GDM1 (cell line): ENCODE measurements at places on chromosomes 13 and 19.

DNA sequence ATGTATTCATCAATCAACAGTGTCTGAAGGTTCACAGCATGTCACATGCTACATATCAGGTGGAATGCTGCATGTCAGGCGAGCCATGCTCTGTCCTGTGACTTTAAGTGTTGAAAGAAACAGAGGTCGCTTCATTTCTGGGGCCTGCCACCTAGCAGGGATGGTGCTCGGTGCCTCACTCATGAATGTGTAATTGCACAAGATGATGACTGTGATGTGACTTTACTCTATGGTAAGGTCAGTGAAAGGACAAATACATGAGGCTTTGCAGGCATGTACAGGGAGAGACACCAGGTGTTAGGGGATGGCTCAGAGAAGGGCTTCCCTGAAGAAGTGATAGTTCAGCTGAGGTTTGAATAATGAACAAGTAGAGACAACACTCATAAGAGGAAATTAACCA, 66.7 kb downstream of the FRY start:
- no peak for DNase-seq

DNA sequence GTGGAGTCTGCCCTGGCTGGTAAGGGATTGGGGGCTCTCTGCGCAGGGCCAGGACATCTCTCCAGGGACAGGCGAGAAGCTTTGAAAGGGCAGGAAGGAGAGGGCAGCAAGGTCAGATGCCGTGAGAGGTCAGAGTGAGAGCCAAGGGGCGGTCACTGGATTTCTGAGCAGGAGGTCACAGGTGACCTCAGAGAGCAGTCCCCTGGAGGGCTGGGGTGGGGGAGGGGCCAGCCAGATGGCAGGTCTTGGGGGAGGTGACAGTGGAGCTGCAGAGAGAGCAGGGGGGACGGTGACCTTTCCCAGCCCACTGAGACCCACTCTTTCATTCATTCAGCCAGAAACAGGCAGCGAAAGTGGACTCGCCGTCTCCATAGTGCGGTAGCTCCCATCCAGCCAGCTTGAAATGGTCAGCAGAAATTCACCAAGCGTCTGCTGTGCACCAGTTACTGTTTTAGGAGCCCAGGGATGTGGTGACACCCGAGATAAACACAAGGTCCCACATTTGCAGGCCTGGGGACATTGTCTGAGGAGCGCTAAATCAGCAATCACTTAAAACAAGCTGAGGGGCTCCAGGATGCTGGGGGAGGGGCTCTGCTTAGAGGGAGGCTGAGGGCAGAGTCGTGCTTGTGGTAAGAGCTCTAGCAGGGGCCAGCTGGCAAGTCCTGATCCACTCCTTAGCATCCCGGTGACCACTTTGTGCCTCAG, 10.2 kb downstream of the CARM1 start:
- no peak for DNase-seq

DNA sequence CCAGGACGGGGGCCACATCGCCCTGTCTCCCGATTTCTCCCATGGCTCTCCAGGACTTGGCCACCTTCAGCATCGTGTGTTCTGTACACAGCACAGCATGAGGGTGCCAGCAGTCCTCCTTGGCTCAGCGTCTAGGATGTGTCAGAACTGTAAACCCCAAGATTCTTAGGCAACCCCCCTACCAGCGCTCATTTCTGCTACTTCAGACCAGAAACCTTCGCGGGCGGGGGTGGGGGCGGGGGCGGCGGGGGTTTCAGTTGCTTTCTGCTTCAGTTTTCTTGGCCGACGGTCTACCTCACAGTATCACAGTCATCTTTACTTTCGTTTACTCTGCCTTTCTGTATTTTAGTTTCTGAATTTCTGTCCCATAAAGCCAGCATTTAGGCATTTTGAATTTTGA, 82.4 kb downstream of the GGACT start:
- DNase-seq: no peak

GRCh38 chr19:19105365-19106055, 32.8 kb downstream of the TMEM161A start:
- no peak for DNase-seq

- DNase-seq: peak; percentile 34
Measured at GRCh38 chr13:40562975-40563349, 103.5 kb downstream of the FOXO1 start.

DNA sequence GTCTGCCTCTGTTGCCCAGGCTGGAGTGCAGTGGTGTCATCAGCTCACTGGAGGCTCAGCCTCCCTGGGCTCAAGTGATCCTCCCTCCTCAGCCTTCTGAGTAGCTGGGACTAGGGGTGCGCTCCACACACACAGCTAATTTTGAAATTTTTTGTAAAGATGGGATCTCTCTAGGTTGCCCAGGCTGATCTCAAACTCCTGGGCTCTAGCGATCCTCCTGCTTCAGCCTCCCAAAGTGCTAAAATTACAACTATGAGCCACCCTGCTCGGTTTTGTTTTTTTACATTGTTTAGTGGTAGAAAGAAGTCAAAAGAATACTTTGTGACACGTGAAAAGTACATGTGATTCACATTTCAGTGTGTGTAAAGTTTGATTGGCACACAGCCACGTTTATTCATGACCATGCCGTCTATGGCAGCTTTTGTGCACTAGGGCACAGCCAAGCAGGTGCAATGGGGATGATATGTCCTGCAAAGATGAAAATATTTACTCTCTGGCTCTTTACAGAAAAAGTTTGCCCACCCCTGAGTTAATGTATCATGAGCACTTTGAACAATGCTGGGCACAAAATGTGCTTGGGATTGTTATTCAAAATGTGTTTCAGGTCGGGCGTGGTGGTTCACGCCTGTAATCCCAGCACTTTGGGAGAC, 16.2 kb upstream of the NFIC start:
- no peak for DNase-seq

- no peak for DNase-seq
Measured at GRCh38 chr13:43196086-43196621, 172.8 kb downstream of the DNAJC15 start.

DNA sequence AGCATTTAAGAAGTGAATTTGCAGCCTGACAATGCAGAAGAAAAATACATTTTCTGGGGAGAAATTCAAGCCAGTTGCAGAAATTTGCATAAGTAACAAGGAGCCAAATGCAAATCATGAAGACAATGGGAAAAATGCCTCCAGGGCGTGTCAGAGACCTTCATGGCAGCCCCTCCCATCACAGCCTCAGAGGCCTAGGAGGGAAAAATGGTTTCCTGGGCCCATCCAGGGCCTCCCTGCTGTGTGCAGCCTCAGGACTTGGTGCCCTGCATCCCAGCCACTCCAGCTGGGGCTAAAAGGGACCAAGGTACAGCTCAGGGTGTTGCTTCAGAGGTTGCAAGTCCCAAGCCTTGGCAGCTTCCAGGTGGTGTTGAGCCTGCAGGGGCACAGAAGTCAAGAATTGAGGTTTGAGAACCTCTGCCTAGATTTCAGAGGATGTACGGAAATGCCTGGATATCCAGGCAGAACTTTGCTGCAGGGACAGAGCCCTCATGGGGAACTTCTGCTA, 16.7 kb upstream of the ITM2B start:
- no peak for DNase-seq

- DNase-seq: no peak
Measured at GRCh38 chr13:90233933-90234672, 1113.4 kb upstream of the MIR17HG start.
